Inflammatory macrophage treated with lipopolysaccharide for 4 hours (primary cell): ENCODE measurements at places on chromosomes 4 and X.

- no peak for DNase-seq
Measured at GRCh38 chrX:139831017-139831416, 101.8 kb downstream of the ATP11C start.

DNA sequence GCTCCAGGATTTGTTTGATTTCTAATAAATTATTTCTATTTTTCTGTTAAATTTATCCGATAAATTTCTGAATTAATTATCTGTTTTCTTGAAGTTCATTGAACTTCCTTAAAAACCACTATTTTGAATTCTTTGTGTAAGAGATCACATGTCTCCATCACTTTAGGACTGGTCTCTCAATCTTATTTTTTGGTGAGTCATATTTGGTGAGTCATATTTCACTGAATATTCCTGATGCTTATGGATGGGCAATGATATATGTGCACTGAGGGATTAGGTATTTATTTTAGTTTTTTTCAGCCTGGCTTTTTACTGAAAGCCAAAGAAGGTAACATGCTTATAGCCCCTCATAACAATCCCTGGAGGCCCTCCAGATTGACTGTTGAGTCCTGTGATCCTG, 48.5 kb upstream of the IL15 start:
- peak; percentile 5 for DNase-seq

- no peak for DNase-seq
Measured at GRCh38 chr4:52932591-52933470, 70.7 kb downstream of the RASL11B start.

DNA sequence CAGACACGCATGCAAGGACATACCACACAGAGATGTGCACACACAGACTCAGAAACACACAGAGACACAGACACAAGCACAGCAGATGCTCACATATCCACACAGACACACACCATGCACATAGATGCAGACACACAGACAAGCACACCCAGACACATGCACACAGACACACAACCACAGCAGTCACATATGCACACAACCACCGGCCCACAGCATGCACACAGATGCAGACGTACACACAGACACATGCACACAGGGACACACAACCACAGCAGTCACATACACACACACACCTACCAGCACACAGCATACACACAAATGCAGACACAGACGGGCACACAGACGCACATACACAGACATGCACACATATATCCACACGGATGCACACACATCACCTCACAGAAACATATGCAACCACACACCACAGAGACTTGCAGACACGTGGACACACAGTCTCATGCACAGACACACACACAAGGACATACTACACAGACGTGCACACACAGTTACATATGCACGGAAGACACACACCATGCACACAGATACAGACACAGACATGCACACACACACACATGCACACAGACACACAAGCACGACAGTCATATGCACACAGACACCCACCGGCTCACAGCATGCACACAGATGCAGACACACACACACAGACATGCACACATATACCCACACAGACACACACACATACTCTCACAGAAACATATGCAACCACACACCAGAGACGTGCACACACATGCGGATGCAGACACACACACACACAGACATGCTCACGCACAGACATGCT, 25.2 kb upstream of the SLC25A6 start:
- no peak for DNase-seq

- DNase-seq: peak; percentile 30
Measured at GRCh38 chr4:3677748-3678070, 88.5 kb upstream of the ADRA2C start.

DNA sequence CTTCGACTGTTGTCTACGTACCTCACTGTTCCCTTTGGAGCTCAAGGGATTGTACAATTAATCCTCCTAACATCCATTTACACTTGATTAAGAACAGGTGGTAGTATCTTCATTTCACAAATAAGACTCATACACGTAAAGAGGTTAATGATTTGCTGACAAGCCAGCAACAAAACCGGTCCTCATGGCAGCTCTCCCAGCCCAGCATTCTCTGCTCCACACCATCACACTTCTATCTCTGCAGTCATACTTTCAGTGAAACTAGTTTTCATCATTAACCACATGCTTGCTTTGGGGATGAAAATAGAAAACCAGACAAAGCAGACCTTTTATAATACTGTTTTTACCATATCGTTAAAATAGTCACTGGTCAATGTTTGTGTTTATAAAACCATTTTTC, 28.7 kb upstream of the CASK start:
- no peak for DNase-seq

DNA sequence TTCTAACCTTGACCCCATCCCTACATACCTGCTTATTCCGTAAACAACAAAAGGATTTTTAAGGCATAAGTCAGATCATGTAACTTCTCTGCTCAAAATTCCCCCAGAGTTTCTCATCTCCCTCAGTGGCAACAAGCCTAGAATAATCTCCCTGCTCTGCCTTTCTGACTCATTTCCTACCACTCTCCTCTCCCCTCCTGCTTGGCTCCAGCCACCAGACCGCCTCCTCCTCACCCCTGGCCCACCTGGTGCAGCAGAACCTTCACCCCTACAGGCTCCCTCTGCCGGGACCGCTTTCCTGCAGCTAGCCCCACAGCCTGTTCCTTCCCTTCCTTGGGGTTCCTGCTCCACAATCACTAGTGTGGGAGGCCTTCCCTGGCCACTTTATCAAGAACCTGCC, 32.1 kb downstream of the TSPAN5 start:
- DNase-seq: no peak
